ENCODE measurements at places on chromosomes 1 and 21.

GRCh38 chr1:232403017-232403714 is 226.8 kb downstream of the SIPA1L2 start:
- no peak for DNase-seq

- no peak for DNase-seq
These were observed 128.2 kb downstream of the PPIAL4G start for GRCh38 chr1:148354913-148355308.

DNA sequence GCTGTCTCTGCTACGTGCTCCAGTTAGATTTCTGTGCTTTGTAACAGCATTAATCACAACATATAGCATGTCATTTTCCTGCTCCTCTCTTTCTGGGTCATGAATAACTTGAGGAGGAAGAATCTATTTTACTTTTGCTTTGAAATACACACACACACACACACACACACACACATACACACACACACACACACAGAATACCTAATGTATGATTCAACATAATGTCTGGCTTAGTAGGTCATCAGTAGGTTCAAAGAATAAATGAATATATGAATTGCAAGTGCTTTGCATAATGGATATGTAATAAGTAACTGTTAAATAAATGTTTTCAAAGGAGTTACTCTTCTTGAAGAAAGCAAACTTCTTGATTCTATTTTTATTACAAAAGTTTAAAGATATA is 249.0 kb downstream of the PDE4B start:
- DNase-seq, result no peak

DNA sequence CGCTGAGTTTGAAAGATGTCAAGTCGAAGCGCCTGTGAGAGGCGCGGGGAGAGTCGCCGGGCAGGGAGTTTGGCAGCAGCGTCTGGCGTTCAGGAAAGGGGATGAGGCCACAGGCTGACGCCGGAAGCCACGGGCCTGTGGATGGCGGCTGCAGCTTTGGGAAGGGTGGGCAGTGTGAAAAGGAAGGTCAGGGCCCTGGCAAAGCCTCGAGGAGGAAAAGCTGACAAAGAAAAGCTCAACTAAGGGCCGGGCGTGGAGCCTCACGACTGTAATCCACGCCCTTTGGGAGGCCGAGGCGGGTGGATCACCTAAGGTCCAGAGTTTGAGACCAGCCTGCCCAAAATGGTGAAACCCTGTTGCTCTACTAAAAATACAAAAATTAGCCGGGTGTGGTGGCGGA is 25.2 kb upstream of the COX20 start:
- DNase-seq, result no peak

GRCh38 chr1:231684356-231685244 is 58.0 kb downstream of the DISC1 start:
- no peak for DNase-seq

GRCh38 chr1:78348496-78349284 is 142.1 kb upstream of the PTGFR start:
- DNase-seq, result no peak

GRCh38 chr1:230291731-230292620 is 134.2 kb downstream of the PGBD5 start:
- DNase-seq, result no peak

GRCh38 chr1:175765293-175765692 is 21.9 kb upstream of the TNR start:
- no peak for DNase-seq

DNA sequence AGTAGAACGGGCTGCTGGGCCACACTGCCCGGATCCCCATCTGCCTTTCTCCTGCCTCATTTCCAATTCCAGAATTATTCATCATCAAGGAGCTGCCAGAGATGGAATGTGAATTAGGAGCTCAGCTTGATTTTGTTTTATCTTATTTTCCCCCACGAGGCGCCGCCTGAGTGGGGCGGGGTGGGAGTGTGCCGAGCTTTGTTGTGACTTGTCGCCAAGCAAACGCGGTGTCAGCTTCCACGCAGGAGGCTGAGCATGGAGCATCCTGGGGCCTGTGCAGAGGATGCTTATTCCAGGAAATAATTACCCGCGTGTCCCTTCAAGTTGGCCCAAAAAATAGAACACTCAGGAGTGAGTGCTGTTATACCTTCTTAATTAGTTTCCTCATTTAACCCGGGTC is 91.2 kb downstream of the HMGB4 start:
- DNase-seq, result no peak

DNA sequence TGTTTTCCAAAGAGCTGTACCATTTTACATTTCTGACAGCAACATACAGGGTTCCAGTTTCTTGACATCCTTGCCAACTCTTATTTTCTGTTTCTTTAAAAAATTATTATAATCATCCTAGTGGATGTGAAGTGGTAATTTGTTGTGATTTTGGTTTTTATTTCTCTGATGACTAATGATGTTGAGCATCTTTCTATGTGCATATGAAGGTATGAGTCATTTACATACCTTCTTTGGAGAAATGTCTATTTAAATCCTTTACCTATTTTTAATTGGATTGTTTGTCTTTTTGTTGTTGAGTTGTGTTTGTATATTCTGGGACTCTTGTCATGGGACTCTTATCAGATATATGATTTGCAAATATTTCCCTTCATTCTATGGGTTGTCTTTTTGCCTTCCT is 20.8 kb upstream of the MPC2 start:
- DNase-seq, result no peak

GRCh38 chr21:34942911-34943310 is 106.2 kb downstream of the RUNX1 start:
- DNase-seq, result no peak

- DNase-seq, result no peak
These were observed 12.9 kb downstream of the MYOG start for GRCh38 chr1:203072911-203073310.

DNA sequence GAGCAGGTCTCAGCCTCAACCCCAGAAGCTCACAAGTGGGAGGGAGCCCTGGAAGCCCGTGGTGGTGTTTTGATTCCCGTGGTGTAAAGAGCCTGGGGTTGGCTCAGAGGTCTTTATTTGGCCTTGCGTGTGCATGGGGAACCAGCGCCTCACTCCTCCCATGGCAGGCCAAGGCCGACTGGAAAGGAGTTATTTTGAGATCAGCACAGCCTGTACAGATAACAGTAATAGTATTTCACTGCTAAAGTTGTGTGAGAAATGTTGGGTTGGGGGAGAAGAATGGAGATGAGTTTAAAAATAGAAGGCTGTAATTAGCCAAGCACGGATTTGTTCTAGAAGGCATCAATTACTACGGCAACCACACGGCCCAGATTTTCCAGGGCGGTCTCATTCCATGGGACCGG is 186.5 kb downstream of the DYRK1A start:
- DNase-seq, result no peak

GRCh38 chr1:43577655-43578542 is 47.2 kb downstream of the PTPRF start:
- DNase-seq, result no peak

GRCh38 chr1:25019337-25020172 is 89.5 kb upstream of the RUNX3 start:
- DNase-seq, result no peak

DNA sequence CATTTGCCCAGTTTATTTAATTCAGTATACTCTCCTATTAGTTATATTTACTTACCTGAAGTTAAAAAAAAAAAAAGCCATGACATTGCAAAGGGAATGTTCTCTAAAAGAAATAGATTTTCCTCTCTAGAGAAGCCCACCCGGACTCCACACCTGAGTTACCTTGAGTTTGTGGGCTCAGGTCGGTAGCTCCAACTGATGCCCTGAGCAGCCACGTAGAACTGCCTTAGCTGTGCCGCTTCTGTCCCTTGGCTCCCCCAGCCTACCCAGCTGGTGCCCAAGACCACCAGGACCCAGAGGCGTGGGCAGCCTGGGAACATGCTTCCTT is 250 bp downstream of the F5 start:
- DNase-seq, result no peak

DNA sequence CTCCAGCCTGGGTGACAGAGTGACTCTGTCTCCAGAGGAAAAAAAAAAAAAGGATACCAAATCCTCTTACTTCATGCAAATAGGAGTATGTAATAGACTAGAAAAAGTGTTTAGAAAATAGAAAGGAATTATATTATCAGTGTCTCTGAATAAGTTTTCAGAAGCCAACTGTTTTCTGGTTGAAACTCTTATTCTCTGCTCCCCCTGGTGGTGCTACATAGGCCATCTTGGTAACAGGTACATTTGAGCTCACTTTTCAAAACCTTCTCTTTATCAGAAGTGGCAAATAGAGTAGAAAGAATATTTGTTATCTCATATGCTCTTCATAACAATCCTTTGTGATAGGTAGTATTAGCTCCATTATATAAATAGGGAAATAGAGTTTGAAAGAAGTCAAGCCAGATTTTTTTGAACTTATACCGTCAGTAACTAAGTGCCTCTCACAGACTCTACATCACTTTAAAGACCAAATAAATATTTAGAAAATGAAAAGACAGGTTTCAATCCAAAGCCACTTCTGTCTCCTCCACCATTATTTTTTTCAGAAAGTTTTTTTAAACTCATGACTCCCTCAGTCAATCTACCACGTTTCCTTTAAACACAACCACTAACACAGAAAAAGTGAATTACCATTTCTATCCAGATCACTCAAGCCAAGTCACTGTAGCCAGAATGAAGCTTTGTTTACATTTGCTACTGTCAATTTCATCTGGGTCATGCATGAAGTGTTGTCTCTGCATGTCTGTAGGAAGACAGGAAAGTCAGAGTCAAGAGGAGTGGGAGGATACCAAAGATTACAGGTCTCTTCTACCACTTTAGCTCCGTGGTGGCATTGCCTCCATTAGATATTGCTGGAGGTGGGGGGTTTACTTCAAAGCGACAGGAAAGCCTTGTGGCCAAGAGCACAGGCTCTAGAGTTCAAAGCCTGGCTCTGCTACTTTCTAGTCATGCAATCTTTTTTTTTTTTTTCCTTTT is 45.6 kb downstream of the IL23R start:
- DNase-seq, result peak; percentile 25

DNA sequence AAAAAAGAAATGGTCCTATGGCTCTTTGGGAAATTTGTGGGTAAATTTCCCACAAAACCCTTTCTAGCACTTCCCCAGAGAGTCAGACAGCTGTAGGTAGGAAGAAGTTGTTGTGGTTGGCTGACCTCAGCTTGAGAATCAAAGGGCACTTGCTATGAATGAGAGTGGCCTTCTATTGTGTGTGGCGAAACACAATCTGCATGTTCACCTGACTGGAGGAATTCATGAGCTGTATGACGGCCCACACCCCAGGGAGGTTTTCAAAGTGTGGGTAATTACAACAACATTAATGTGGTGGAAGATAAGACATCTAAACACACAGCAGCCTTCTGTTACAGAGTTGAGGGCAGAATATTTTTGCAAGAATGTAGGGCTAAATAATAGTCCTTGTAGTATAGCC is 38.8 kb downstream of the NGF start:
- no peak for DNase-seq

GRCh38 chr1:206734499-206735142 is 36.0 kb upstream of the IL19 start:
- DNase-seq, result peak; percentile 60

DNA sequence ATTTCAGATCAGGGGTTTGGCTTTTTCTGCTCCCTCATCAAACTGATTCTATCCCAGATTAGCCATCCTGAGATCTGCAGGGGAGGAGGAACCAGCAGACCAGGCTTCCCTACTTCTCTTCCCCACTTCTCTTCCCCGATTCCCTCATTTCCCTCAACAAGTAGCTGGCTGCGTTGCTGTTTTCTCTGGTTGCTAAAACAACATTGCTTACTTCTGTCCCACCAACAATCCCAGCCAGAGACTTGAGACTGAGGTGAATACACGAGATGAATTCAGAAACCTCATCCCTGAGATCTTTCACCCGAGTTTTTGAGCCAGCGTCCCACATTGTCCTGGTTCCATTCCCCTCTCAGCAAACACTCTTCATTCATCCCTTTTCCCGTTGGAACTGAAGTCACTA is 22.4 kb downstream of the DYRK3 start:
- DNase-seq, result no peak

DNA sequence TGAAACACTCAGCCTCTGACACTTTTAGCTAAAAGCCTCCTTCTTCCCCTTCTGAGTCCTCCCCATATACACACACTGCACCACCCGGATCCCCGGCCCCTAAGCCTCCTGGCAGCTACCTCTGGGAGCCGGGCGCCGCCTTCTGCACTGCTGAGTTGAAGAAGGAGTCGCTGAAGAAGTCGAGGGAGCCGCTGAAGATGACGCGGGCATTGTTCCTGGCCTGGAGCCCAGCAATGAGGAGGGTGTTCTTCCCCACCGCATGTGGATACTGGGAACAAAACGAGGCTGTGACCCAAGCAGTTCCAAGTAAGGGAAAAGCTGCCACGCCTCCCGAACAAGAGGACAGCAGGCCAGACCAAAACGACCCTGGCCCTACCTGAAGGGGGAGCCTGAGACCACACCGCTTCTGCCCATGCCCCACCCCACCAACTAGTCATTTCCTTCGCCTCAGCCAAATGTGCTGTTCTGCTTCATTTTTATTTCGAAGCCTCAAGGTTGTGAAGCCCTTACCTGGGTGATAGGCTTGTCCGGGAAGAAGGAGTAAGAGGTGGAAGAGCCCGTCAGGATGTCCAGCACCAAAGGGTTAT is 7.0 kb downstream of the DDOST start:
- no peak for DNase-seq

DNA sequence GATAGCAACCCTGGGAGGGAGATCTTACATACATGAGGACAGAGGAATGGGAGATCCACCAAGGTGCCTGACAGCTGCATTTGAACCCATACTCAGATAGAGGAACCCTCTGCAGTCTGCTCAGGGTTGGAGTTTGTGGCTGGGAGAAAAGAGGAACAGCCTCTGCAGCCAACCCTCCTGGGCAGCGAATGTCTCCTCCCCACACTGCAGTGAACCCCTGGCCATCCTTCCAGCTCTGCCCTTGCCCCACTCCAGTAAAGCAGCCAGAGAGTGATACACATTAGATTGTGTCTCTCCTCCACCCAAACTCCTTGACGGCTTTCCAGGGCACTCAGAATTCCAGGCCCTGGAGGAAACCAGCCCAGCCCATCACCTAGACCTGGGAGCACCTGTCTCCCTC is 137.7 kb downstream of the RUNX1 start:
- DNase-seq, result no peak

DNA sequence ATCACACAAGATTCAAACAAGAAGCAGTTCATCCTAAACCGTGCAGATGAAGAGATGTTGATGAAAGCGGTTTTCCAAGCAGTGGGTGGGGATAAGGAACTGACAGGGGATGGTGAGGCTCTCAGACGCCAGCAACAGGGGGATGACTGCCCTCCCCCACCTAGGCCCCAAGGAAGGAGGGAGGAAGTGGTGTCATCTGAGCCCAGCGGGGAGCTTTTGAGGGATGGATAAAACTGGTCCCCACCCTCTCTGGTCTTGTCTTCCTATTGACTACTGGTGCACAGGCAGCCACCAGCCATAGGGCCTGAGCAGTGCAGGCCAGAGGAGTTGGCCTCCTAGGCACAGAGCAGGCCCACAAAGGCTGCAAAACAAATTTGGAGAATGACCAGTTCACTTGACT is 175.5 kb downstream of the HUNK start:
- DNase-seq, result no peak

GRCh38 chr1:157969697-157970485 is 23.6 kb upstream of the KIRREL1 start:
- peak; percentile 14 for DNase-seq

DNA sequence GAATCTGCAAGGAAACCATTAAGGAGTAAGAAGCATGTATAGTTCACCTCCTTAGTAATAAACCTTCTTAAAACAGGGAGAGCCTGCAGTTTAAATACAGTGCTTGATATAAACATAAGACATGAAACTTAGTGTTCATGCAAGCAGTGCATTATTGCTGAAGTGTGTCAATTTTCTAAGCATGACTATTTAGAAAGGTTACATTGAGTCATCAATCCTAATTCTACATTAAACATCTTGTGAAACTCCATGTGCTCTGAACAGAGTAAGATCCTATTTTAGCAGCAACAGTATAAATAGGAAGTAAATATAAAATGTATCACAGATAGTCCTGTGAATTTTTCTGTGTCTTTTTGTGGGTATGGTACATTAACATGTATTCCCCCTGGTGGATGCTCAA is 135.5 kb downstream of the ESRRG start:
- no peak for DNase-seq

Measured in hematopoietic multipotent progenitor cell treated with erythropoietin and hydrocortisone succinate and interleukin-3 and kit ligand, for 15 days (in vitro differentiated cells).